SJSA1 (cell line): ENCODE measurements at places on chromosomes 2 and 18.
A peak's percentile ranks its signal among the peaks of the same experiment; 100 is the strongest.

DNA sequence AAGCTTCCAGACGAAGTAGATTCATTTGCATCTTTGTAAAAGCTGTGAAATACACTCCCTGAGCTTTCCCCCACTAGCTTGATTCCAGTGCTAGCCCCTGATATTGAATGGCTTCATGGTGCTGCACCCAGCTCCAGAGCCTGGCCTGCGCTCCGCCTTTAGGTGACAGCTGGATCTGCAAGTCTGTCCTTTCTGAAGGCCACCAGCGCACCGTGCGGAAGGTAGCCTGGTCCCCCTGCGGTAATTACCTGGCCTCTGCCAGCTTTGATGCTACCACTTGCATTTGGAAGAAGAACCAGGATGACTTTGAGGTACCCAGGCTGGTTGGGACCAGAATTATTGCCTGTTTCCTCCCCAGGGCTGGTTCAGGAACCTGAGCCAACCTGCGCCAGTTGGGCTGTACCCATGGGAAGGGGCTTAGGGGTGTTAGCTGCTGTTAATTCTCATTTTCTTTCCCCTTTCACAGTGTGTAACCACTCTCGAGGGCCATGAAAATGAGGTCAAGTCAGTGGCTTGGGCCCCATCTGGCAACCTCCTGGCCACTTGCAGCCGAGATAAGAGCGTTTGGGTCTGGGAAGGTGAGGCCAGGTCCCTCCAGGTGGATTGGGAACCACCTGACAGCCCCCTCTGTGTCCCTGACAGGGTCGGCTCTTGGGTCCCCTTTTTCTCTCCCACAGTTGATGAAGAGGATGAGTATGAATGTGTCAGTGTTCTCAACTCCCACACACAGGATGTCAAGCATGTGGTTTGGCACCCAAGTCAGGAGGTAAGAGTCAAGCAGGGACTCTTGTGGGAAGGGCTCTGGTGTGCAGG is 1.3 kb downstream of the CIAO1 start:
- DNase-seq = peak; percentile 70

DNA sequence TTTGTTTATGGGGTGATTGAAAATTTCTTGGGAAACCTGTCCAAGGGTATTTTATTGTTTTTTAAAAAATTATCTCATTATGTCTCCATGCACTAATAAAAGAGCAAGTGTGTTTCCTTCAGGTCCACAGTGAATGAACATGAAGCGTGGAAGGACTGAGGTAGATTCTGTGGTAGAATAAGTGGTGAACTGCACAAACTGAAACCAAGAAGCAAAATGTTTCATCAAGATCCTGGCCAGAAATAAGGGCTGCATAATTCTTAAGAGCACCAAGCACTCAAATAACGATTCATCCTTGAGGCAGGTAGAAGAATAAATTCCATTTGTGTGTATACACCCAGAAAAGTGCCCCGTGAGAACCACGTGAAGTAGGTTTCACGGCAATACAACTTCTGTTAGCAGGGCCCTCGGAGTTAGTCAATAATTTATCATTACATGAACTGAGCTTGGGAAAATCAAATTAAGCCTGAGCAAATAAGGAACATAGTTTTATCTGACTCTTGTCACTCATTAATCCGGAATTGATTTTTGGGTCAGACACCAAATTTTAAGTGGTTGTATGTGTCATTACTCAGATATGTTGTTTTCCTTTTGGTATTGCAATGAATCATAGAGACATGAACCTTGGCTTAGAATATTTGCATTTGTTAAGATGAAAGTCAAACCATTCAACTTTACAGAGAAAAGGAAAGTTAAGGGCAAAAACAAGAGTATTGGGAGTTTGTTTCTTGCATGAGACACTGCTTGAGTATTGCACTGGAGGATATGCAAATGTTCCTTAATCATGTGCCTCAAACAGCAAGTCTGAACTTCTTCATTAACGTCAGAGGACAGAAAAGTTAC is 472.6 kb upstream of the NETO1 start:
- peak; percentile 1 for DNase-seq

DNA sequence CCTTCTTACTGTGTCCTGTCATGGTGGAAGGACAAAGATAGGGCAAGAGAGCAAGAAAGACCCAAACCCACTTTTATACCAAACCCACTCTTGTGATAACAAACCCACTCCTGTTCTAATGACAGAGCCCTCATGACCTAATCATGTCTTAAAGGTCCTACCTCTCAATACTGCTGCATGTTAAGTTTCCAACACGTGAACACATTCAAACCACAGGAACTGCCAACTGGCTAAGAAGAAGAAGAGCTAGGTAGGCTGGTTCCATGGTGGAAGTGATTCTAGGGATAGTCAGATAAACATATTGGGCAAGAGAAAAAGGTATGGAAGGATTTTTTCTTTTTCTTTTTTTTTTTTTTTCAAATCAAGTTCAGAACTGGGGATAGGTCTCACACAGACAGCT is 22.0 kb downstream of the CTLA4 start:
- DNase-seq = no peak

GRCh38 chr2:212968284-212969081 is 182.9 kb downstream of the IKZF2 start:
- no peak for DNase-seq
